ENCODE measurements at places on chromosomes 1 and 21.

- no peak for DNase-seq
Observed at GRCh38 chr1:164868990-164869389, 310.0 kb downstream of the PBX1 start.

DNA sequence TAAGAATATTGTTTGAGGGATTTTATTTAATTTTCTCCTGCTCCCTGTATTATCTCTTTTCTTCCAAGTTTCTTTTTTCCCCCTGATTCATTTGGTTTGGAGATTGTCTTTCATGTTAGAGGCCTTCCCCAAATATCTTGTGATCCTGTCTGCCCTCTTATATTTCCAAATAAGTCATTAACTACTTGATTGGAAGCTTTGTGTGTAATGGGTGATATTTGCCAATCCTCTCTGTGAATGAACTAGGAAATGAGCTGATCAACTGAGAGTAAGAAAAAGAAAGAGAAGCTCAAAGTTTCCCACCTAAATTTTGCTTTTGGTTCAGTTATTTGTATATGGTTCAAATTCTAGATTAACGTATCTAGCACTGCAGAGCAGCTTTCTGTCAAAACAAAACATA, 23.6 kb upstream of the LY9 start:
- no peak for DNase-seq

DNA sequence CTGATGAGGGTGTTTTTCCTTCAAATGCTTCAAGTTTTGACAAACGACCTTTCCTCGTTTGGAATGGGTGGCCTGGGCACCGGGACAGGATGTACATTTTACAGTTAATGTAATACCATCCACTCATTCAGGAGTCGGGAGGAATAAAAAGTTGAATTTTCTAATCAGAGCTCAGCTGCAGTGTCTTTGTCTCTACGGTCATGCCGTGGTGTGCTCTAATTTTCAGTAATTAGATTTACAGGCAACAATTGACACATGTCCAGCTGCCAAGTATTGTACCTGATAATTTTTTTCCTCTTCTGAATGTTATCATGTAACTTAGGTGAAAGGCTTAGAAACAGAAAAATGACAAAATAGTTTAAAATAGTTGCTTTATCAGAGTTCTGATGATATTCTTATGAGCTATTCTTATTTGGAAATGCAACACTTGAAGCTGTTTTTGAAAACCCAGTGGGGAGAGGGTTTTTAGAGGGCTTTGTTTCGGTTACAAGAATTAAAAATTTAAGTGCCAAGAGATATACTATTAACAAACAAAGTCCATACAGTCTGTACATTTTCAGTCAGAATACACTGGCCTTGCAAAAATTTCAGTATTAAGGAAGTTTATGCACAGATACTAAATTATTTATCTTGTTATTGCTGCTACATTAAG, 1.0 kb downstream of the CDKN2C start:
- no peak for DNase-seq

GRCh38 chr21:36698981-36699545, at the start of gene SIM2:
TSS of gene SIM2 (plus strand) at chr21:36699115. CDS start at chr21:36699747, 632 bp downstream.
- no peak for DNase-seq

DNA sequence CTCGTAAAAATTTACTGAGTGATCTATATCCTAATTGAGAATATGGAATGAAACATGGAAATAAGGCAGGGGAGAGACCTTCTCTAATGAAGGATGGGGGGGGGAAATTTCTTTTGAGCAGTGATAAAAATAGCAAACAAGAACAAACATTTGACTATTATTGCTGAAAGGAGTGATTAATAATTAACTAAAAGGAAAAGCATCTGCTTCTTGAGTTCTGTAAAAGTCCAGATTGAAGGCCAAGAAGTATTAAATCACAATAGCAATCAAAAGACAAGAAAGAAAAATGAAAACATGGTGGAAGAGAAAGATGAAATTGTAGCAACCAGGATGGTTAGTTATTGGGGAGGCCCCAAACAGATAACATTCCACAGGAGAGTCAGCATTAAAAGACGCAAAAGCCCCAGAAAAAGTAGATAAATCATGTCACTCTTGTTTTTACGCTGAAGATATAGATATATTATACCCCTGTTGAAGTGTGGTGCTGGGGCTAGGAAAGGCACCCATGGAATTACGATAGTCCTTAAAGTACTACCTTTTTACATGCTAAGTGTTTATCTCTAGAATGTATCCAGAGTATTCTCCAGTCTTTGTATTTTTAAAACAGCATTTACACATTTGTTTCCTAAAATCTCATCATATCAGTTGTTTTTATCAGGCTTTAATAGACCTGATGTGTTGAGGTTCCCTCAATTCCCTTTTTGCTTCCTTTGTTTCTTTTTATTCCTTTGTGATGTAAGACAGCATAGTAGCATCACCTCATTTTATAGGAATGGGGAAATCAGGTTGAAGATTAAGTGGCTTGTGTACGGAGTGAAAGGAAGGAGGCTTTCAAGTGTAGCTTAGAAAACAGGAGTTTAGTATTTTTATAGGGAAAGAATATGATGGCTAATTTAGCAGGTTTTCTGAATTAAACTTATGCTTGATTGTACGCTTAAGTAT, 28.9 kb downstream of the DISP1 start:
- DNase-seq, result no peak

DNA sequence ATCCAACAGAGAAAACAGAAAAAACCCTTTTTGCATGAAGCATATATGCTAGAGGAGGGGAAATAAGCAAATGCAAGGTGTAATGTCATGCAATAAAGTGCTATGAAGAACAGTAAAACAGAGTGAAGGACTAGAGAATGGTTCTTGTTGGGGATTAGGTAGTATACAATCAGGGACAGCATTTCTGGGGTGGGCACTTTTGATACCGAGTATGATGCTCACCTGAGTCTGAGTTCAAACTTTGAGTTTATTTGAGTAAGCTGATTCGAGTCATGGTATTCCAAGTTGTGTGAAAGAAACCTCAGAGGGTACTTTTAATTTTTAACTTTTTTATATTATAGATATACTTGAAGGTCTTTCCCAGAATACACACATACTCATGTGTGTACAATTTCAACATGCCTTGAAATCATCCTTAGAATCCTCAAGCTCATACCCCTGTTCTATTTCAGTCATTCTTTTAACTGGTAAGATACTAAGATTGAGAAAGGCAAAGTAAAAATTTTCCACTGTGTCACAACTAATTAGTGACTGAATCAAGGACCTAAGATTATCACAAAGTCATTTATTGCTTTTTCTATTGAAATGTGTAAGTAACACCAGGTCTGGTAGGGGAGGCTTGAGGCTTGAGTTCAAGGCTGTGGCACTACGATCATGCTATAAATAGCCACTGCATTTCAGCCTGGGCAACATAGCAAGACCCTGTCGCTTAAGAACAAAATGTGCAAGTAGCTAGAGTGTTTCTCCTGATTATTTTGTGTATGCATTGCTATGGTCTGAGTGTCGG, 12.1 kb downstream of the LRRC8B start:
- no peak for DNase-seq

GRCh38 chr1:193120604-193121166, 1.1 kb upstream of the CDC73 start:
- DNase-seq, result no peak

DNA sequence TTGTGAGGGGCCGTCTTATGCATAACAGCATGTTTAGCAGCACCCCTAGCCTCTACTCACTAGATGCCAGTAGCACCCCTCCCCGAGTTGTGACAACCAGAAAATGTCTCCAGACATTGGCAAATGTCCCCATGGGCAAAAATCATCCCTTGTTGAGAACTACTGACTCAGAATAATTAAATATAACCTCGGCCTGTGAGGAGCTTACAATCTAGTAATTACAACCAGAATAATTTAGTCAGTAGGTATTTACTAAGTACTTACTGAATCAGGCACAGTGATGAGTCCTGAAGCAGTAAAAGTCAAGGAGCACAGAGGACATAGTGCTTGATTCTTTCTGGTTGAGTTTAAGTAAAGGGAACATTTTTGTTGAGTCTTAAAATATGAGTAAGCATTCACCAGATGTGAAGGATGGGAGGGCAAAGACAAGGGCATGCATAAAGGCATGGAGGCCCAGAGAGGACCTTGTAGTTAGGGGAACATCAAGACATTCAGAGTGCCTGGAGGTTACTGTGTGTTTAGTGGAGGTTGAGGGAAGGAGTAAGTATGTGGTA, 44.1 kb upstream of the KCNQ4 start:
- DNase-seq, result no peak

DNA sequence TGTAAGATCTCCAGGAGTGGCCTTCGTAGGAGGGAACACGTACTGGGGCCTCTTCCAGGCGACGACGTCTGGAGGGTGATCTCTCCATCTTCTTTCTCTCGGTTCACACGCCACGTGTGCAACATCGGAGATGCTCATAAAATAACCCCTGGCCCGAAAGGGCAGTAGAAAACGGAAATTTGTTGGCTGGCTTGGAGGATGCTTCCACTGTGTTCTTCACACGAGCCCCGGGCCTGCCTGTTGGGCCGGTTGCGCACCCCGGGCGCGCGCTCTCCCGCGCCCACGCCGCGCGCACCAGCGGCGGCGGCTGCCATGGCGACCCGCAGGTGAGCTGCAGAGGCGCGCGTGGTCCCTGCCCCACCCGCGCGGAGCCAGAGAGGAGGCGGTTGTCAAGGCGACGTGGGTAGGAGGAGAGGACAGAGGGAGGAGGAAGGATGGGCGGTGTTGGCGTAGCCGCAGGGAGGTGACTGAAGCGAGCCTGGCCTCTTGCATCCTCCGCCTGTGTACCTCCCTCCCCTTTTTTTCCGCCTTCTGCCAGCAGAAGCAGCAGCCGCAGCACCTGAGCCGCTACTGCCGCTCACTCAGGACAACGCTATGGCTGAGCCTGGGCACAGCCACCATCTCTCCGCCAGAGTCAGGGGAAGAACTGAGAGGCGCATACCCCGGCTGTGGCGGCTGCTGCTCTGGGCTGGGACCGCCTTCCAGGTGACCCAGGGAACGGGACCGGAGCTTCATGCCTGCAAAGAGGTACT, at the start of gene ELAPOR1:
TSS of gene ELAPOR1 (plus strand) at position 526 of the 752 bp plus-strand sequence. CDS start at position 595, 69 bp downstream.
- DNase-seq, result peak; percentile 70

DNA sequence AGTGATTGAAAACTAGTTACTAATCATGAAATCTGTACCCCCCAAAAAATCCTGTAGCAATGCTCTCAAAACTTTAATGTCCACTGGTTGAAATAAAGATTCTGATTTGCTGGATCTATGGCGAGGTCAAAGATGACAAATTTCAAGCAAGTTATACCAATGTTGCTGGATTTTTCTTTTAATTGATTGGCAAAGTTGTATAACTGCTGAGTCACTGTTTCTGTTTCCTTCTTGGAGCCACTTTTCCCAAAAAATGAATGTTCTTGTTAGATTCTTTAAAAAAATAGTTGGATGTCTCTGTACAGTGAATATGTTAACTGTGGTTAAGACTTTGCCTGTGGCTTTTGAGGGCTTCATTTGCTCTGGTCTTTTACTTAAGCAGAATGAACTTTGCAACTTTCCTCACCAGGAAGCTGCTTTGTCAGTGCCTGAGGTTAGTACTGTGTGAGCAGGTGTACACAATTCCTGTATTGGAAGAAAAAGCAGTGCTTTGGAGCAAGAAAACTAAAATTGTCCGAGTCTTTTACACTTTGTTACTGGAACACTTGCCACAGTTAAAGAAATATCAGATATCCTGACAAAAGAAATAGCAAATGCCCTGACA, 1211.9 kb downstream of the MRPL39 start:
- DNase-seq, result no peak

DNA sequence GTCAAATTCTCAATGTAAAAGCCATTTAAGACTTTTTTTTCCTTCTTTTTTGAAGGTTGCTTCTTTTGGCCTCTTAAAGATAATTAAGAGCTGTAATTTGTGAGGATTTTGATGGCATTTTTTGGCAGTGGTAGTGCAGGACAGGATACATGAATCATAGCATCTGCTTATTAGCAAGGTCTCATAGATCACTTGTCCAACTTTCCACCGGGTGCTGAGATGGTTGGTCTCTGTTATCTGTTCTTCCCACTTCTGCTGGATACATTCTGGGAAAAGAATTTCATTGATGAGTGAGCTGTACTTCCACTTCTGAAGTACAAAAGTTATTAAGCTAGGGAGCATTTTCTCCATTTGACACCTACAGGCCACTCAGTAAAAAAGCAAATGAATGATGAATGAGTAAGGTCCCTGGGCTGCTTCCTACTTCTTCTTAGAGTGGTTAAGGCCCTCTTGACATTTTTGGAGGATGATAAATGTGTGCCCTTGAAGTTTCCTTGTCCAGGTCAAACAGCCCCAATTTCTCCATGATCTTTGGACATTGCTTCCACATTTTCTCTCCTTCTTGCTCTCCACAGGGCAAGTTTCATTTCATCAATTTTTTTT, 100.6 kb downstream of the ROR1 start:
- DNase-seq, result no peak

- DNase-seq, result no peak
Observed at GRCh38 chr1:39735731-39736130, 3.0 kb upstream of the PPIE start.

DNA sequence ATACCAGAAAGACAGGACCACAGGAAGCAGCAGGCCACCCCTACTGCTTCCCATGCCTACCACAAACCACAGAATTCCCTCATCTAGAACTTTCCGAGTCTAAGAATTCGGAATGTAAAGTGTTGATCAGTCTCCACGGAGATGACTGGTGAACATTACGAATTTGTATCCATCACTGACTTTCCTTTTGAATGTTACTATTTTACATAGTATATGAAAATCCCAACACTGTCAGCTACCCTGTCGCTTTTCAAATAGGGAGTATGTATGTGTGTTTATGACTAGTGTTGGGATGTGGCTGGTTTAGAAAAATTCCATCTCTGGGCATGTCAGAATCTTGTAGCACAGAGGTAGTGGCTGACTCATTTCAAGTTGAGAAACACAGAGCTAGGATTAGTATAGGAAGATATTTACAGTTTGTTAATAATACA, 118.2 kb downstream of the COQ8A start:
- no peak for DNase-seq

DNA sequence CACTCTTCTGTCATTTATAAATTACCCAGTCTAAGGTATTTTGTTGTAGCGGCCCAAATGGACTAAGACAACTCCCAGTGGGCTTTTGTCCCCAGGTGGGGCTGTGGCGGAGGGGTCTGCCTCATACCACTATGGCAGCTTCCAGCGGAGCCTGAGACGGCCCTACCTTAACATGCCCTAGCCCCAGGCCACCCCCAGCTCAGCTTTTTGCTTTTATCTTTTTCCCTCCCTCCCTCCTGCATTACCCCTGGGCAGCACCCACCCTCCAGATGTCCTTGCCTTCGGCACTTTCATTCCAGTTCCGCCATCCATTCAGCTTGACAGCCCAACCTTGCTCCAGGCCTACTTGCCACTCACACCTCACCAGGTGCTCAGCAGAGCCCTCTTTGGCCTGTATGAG, 307.3 kb downstream of the PTPRU start:
- DNase-seq, result no peak

DNA sequence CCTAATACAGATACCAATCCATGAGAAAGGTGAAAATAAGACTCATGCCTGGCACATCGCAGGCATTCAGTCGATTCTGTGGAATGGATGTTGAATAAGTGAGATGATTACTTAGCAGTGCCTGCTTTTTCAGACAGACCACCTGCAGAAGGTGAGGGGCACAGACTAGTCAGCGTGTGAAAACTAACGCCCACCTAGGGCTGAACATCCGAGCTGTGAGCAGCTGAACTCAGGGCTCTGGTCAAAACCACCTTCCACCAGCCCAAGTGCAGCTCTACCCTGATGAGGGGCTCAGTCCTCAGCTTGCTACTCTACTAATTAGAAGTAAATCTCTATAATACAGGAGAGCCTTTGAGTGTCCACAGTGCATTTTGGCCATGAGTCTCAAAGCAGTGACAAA, 32.5 kb downstream of the LMX1A start:
- no peak for DNase-seq

GRCh38 chr1:74584185-74584584, 71.8 kb upstream of the LRRC53 start:
- no peak for DNase-seq

All from stimulated activated CD8-positive, alpha-beta memory T cell treated with anti-CD3 and anti-CD28 coated beads, Interleukin-7, amount 100 ng/mL, for 1 hour (primary cell).